ENCODE measurements at places on chromosomes 1 and 21. TPM values are rescaled to one million over a fixed set of nuclear protein-coding genes. Genes with fewer than 3 reads are reported as not detected.

Gene VTCN1
- not detected for total RNA-seq

Gene CLCA4
- total RNA-seq: not detected

Gene VANGL2
- 0.95 TPM for total RNA-seq

Gene PLA2G4A
- total RNA-seq: 9.4 TPM

Gene SUSD4
- total RNA-seq: 0.75 TPM

Gene MTARC2
- 13.5 TPM for total RNA-seq

Gene MYCL
- 0.62 TPM for total RNA-seq

Gene CELA2A
- not detected for total RNA-seq

Gene LRRC38
- total RNA-seq: not detected

Gene ARMH1
- 0.65 TPM for total RNA-seq

Gene DIRAS3
- 0.98 TPM for total RNA-seq

Gene CHIA
- not detected for total RNA-seq

Gene GNG12
- 37.7 TPM for total RNA-seq

Gene HSD11B1
- 0.12 TPM for total RNA-seq

Gene LAMC2
- 22.7 TPM for total RNA-seq

Gene RBP7
- 11.2 TPM for total RNA-seq

Gene LINGO4
- not detected for total RNA-seq

Gene TNNI3K
- not detected for total RNA-seq

Gene C1orf116
- total RNA-seq: 5.8 TPM

Gene ADAMTSL4
- 4.8 TPM for total RNA-seq

Gene DMBX1
- total RNA-seq: 0.99 TPM

Gene IVL
- not detected for total RNA-seq

Gene FMN2
- 4.4 TPM for total RNA-seq

Gene ATP8B2
- 44.1 TPM for total RNA-seq

Gene RORC
- total RNA-seq: not detected

Gene GBP5
- not detected for total RNA-seq

Gene SPOCD1
- 3.8 TPM for total RNA-seq

Gene TDRD5
- not detected for total RNA-seq

Gene MFSD2A
- total RNA-seq: 4.3 TPM

Gene RBM11
- total RNA-seq: not detected

Gene FCRLA
- not detected for total RNA-seq

Gene SPATA1
- 0.75 TPM for total RNA-seq

Gene FAM177B
- total RNA-seq: not detected

Gene IRF6
- total RNA-seq: 0.05 TPM

Gene KCNJ9
- not detected for total RNA-seq
